ENCODE measurements at places on chromosomes 3 and 15.

DNA sequence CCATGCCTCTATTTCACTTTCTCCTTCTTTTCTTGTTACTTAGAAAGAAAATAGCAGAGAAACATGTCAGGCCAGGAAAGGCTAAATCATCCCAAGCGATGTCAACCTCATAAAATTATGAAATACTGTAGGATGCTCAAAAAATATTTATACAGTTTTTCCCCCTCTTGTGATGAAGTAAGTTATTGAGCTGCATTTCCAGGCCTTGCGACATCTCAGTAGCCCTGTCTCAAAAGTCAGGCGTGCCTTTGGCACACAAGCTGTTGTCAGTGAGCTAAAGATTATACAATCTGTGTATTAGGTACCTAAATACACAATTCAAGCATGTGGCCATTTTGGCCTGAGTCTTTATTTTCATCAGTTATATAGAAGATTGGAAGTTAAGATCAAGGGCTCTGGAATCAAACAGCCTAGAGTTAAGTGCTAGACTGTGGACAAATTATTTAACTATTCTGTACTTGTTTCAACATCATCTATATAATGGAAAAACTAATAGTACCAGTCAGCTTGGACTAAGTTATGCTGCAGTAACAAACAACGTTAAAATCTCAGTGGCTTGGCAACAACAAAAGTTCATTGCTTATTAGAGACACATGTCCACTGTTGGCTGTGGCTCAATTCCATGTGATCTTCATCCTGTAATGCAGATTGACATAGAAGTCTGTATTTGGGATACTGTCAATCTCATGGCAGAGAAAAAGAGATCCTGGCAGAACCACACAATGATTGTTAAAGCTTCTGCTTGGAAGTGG, 406.4 kb upstream of the PROK2 start:
- DNase-seq, result no peak

- no peak for DNase-seq
These were observed 98.1 kb upstream of the HACD2 start for GRCh38 chr3:123682781-123683504.

DNA sequence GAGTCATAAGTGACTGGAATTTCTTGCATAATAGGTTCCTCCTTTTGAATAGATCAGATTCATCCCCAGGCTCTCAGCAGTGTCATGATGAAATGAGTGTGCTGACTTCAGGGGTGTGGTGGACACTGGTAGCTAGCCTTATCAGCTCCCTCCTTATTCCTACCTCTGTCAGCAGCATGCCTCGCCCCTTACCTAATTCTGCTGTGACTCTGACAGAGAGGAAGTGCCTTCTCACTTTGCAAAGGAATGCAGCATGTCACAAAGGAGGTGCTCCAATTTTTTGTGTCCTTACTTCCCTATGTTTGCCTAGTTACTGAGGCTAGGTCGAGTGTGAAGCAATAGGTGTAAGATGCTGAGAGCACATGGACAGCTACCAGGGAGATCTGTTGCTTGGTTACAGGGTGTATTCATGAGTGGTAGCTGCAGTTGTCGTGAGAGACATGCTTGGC, 90.6 kb downstream of the TNFAIP8L3 start:
- peak; percentile 86 for DNase-seq

DNA sequence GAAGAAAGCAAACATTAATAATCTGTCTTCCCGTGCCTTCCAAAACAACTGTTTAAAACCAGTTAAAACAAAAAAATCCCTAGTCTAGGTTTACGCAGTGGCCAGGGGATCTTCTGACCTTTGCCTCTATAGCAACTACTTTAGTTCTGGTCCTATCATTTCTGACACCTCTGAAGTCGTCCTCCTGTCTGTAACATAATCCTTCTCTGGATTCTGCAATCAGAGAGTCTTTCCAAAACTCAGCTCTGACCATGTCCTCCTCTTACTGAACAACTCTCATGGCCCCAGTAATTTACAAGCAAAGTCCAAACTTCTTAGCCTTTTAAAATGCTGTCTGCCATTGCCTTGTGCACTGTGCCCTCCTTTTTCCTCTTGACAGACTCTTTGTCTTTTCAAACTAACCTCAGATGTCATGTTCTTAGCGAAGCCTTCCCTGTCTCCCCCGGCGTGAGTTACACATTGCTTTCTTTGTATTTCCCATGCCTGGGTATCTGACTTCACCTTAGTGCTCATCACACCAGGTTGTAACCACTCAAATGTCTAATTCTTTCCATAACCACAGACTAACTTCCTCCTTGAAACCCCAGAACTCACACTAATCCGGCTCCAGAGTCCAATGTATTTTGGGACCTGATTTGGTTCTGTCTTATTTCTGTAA, 105.2 kb upstream of the BNIP2 start:
- DNase-seq, result no peak

DNA sequence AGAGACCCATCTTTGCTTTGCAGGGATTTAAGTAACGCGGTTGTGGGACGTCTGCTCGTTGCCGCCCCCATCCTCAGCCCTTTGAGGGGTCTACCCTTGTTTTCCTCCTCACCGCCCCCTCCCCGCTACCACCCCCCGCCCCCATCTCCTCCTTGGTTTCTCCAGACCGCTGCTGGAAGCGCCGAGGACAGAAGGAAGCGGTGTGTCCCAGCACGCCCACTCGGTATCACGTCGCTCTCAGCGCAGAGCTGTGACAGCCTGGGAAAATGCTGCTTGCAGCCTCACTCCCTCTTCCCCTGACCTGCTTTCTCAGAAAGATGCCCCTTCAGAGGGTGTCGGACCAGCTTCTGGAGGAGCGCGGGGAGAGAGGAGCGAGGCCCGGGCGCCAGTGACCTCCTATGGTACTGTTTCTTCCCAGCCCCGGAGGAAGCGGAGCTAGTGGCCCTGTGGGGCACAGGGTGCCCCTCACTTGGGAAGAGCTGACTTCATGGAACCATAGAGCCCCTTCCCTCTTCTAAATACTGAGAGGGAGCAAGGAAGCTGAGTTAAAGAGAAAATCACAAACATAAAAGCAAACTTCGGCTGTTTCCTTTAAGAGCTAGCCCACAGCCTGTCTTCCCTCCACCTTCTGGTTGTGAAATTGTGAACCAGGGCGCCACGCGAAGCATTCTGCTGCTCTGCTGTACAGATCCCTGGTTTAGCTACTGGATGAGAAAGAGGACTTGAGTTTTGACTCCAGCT, 698 bp downstream of the IL1RAP start:
- DNase-seq, result peak; percentile 58

GRCh38 chr3:46477756-46478155, 13.1 kb upstream of the LTF start:
- DNase-seq, result no peak

DNA sequence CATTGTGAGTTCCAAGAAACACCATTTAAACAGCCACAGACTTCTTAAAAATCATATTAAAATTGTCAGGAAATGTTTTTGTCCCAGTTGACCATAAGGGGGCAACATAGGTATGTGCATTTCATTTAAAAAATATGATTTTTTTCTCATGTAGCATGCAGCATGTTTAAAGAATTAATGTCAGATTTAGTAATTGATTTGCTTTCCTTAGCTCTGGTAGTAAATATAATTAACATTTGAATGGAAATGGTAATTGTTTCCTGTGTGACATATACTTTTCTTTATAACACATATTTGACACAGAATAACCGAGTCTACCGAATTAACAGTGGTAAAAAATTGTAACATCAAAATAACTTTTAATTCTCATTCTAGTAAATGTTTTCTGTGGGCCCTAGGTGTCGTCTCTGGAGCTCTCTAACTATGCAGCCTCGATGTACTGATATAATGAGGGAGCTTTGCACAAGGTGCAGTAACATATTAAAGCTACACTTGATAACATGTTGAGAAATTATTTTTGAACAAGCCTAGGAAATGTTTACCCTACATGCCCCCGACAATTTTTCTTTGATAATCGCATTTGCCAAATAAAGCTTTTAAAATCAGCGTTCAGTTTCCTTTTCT, 34.9 kb downstream of the NXPE3 start:
- peak; percentile 82 for DNase-seq
